ENCODE measurements at places on chromosomes 2 and 18. TPM values are rescaled to one million over a fixed set of nuclear protein-coding genes. Genes with fewer than 3 reads are reported as not detected.
A peak's percentile ranks its signal among the peaks of the same experiment; 100 is the strongest.

DNA sequence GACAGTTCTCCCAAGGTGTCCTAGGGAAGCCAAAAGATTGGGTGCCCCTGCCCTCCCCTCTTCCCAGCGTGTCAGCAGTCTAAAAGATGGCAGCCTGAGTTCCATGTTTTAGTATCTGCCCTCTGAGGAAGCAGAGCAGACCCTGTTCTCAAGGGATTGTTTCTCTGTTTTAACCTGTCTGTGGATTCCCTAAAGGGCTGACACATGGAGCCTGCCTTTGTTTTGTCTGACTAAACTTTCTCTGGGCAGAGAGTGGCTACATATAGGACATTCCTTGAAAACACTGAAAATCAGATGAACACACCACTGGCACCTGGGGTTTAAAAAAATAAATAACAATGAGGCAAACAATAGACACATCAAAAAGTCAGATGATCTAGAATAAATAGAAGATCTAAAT, 337.6 kb downstream of the KIAA1328 start:
- DNase-seq = no peak

DNA sequence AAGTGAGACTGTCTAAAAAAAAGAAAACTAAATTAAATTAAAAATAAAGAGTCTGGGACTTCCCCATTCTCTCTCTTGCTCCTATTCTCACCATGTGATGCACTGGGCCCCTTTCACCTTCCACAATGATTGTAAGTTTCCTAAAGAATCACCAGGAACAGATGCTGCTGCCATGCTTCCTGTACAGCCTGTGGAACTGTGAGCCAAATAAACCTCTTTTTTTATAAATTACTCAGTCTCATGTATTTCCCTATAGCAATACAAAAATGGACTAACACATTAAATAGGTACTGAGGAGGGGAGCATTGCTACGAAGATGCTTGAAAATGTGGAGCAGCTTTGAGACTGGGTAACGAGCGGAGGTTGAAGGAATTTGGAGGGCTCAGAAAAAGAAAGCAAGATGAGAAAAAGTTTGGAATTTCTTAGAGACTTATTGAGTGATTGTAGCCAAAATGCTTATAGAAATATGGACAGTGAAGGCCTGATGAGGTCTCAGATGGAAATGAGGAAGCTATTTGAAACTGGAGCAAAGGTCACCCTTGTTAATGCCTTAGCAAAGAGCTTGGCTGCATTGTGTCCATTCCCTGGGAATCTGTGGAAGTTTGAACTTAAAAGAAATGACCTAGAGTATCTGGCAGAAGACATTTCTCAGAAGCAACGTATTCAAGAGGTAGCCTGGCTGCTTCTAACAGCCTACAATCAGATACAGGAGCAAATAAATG, 128.7 kb downstream of the EIPR1 start:
- DNase-seq = no peak

GRCh38 chr18:8623549-8624106, 14.4 kb downstream of the RAB12 start:
- DNase-seq = peak; percentile 75

OSBPL6 gene
- total RNA-seq = 3.3 TPM

DNA sequence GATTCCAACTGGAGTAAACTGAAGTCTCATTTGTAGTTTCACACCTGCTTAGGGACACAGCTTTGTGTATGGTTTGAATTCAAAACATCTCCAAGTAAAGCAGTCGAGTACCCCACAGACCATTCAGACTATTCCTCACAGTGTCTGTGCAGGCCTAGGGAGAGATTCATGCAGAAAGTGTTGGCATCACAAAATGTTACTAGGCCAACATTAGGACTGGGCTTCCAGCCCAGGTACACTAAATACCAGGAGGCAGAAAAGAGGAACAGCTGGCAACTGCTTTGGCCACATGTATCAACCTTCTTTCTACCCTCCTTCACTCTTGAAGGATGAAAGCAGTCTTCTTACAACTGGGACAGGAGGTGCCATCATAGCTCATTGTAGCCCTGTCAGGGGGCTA, 270.4 kb upstream of the TMEFF2 start:
- no peak for DNase-seq

CCDC141 gene
- total RNA-seq = 136 TPM

PLGLB2 gene
- total RNA-seq = 1.4 TPM

GRCh38 chr2:143026411-143027054, 102.7 kb upstream of the ARHGAP15 start:
- DNase-seq = peak; percentile 36

- DNase-seq = peak; percentile 50
Observed at GRCh38 chr2:176079831-176080539, 3.8 kb downstream of the EVX2 start.

MYOM1 gene
- 608 TPM for total RNA-seq

GRCh38 chr2:141035846-141036420, 1094.9 kb downstream of the LRP1B start:
- no peak for DNase-seq

SIX2 gene
- total RNA-seq = 0.65 TPM

- no peak for DNase-seq
Observed at GRCh38 chr2:112005406-112006075, 49.5 kb upstream of the TMEM87B start.

ANKRD29 gene
- 7.0 TPM for total RNA-seq

GRCh38 chr2:221454459-221455105, 117.5 kb downstream of the EPHA4 start:
- DNase-seq = no peak

- no peak for DNase-seq
Observed at GRCh38 chr2:166104084-166104483, 23.7 kb downstream of the SCN1A start.

GRCh38 chr18:67354091-67354490, 162.4 kb downstream of the DSEL start:
- DNase-seq = no peak

- peak; percentile 40 for DNase-seq
Observed at GRCh38 chr2:128288781-128289180, 29.9 kb downstream of the HS6ST1 start.

STON1 gene
- total RNA-seq = 8.1 TPM

HOXD12 gene
- not detected for total RNA-seq

GRCh38 chr2:167293172-167293781, 405.0 kb downstream of the XIRP2 start:
- DNase-seq = peak; percentile 54

GRCh38 chr2:161905389-161906046, 168.5 kb downstream of the DPP4 start:
- no peak for DNase-seq

GRCh38 chr2:134917360-134917865, 1.2 kb upstream of the CCNT2 start:
- DNase-seq = peak; percentile 44

DNA sequence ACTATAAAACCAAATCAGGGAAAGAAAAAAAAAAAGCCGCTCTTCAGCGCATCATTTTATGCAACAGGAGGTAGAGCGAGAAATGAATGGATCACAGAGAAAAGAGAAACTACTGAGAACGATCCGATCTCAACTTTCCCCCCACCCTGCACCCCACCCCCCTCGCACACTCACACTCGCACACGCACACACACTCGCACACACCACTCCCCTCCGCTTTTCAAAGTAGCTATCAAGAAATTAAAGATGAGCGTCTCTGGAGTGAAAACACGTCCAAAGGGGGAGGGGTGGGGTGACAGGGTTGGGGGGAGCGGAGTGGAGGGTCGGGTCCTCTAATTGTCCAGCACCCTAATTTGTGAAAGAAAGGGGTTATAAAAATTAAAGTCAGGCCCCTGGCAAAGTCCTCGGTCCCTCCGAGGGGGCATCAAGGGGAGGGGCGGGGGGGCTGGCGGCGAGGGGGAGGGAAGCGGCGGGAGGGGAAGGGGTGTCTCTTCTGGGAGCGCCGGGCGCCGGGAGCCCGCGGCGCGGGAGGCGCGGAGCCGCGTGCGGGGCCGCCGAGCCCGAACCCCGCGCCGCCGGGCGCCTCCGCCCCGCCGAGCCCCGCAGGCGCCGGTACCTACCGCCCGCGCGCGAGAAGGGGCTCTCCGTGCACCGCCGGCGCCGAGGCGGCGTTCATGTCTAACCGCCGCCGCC, 428 bp downstream of the TCF4 start:
- DNase-seq = peak; percentile 40

DNA sequence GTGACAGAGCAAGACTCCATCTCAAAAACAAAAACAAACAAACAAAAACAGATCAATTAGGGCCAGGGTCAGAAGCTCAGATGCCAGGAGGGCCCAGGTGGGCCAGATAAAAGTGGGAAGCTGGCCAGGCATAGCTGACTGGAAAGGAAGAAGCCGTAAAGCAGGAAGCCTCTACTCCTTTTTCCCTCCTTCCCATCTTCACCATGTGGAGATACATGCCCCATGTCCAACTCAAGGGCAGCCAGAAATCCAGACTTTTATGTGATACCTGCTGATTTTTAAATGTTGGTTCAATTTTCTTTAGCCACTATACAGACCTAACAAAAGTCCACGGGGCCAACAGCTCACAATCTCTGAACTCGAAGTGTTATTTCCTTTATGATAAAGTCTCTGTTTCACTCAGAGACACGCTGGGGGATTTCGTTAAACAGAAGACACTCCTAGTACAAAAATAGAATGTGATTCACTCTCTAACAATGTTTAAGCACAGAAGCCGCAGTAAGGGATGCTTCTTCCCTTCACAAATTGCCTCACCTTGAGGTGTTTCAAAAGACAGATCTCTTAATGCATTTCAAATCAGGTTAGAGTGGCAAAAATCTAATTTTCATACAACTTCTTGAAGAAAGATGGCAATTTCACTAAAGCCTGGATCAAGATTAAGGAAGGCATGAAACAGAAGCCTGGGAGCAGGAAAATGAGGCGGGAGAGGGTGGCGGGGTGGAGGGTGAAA, 14.0 kb downstream of the TMEM247 start:
- DNase-seq = no peak

- no peak for DNase-seq
Observed at GRCh38 chr2:126769118-126769517, 113.2 kb downstream of the GYPC start.

ADRA2B gene
- 6.4 TPM for total RNA-seq

GRCh38 chr18:51290860-51291259, 93.4 kb upstream of the MEX3C start:
- no peak for DNase-seq

GRCh38 chr2:229237270-229237669, 33.8 kb downstream of the PID1 start:
- no peak for DNase-seq

GRCh38 chr2:190635781-190636180, 13.1 kb upstream of the NAB1 start:
- DNase-seq = no peak

GRCh38 chr18:75109319-75109691, 99.6 kb downstream of the PTGR3 start:
- DNase-seq = no peak

GRCh38 chr2:13884291-13884976, 748.1 kb upstream of the LRATD1 start:
- no peak for DNase-seq

- no peak for DNase-seq
Observed at GRCh38 chr2:154709215-154709614, 10.7 kb downstream of the KCNJ3 start.

- DNase-seq = no peak
Observed at GRCh38 chr2:206869824-206870495, 69.4 kb upstream of the CPO start.

DNA sequence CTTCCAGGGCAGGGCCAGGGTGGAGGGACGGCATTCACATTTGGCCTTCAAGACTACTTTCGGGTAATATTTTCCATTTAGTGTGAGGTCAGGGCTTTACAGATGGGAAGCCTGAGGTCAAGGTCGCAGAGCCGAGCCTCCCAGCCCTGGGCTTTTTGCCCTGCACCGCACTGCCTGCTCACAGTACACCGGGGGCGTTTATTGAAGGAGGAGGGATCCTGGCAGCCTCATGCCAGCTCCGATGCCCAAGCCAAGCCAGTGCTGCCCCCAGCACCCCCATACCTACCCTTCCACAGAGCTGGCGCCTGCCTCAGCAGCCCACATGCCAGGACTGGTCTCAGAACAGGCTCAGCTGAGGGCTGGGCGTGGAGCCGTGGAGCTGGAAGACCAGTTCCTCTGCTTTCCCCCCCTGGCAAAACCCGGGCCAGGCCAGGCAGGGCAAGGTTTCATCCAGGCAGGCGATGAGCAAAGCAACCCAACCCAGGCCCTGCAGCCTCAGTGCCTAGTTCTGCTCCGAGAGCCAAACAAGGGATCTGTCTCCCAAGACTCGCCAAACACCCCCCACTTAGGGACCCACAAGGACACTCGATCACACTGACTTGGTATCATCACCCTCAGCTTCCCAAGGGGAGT, 11.9 kb downstream of the SDC1 start:
- peak; percentile 33 for DNase-seq

DNA sequence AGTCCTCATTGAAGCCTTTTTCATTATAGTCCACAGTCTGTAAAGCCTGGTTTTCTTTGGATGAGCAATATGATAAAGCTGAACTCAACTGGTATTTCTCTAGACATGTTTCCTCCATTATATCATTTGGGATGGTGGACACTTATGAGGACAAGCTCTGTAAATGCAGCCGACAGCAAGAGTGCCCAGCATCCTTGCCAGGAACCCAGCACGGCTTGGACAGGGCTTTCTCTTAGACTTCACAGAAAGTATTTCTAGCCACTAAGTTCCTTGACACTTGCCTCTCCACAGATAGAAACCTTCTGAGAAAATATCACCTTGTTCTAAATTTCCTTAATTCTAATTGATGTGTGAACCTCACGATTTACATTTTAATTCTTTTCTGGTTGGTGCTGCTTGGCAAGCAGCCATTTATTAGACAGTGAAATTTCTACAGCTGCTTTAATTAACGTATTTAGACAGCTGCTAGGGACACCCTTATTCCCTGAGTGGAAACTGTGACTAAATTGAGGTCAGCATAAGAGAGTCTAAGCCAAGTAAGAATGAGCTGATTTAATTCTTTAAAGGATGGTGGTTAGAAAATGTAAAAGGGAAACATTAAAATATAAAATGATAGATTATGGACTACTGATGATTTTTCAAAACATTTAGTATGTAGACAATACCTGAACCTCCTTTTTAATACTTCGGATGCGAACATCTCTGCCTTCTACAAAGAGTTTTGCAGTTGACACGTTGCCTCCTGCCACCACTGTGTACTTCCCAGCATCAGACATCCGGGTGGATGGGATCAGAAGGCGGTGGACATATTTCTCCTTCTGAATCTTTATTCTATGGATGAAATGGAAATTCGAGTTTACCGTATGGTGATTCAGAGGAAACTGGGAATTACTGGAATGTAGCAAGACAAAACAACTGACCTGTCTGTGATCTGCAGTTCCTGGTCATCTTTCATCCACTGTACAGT, 39.8 kb downstream of the TTN start:
- no peak for DNase-seq

GRCh38 chr2:82853299-82853698, 1605.8 kb downstream of the SUCLG1 start:
- no peak for DNase-seq

- peak; percentile 57 for DNase-seq
Observed at GRCh38 chr18:24234330-24234729, 95.5 kb downstream of the CABYR start.

DNA sequence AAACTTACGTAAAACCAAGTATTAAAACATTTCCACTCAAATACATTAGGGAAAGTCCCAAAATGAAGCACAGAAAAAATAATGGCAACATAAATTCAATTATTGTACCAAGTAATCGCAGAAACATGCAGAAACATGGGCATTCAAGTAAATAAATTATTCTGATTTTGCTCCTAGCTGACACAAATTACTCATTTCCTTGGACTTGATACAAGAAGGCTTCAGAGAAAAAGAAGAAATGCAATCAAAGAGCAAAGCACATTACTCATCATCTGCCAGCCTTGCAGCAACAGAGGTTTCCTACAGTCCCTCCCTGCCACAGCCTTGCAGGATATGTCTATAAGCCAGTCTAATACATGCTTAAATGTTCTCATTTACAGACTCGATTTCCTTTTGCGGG, 439.8 kb upstream of the LYPD1 start:
- DNase-seq = no peak

EMILIN1 gene
- 17.4 TPM for total RNA-seq

GRCh38 chr2:4831751-4832150, 860.4 kb upstream of the SOX11 start:
- no peak for DNase-seq
